NCI-H1417 (cell line): ENCODE measurements at places on chromosomes 7 and 10.

- DNase-seq: no peak
These were observed 230.5 kb upstream of the PPP2R2D start for GRCh38 chr10:131670341-131670740.

DNA sequence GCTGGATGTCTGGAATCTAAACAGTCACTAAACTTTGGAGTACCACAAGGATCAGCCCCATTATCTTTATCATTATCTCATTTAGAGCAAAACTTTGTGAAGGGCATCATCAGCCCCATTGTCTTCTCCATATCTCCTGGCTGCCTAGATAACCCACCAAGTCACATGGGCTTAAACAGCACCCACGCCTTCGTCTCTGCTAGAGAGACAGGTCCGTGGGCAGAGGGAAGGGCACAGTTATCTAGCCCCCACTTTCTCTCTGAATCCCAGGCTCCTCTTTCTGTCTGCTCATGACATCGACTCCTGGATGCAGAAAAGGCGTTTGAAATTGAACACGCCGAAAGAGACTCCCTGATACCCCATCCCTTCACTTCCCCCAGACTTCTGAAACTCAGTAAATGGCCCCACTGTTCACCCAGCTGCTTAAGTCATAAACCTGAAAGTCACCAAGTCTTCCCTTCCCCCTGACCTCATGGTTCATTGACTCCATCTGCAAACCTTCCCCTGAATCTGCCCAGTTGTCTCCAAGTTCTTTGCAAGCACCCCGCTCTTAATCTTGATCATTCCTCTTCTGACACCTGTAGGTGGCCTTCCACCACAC is 20.9 kb upstream of the PARD3 start:
- DNase-seq: no peak

GRCh38 chr7:17136126-17136525 is 162.3 kb upstream of the AHR start:
- DNase-seq: no peak

DNA sequence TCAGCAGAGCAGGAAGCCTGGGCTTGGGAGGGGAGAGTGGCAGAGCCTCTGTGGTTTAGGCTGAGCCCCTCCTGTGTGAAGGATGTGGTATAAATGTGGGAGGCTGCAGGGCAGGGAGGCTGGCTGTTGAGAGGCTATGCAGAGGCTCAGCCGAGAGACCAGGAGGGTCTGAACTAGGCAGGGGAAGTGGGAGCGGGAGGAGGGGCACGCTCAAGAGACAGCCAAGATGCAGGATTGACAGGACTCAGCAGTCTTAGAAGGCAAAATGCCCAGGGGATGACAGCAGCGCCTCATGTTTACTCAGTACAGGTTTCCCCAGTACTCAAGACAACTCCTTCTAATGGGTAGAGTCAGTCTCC is 24.3 kb downstream of the BTBD16 start:
- DNase-seq: no peak

- no peak for DNase-seq
These were observed 18.1 kb upstream of the ZNF273 start for GRCh38 chr7:64884913-64885370.

GRCh38 chr10:89297791-89298190 is 4.1 kb upstream of the IFIT2 start:
- no peak for DNase-seq

DNA sequence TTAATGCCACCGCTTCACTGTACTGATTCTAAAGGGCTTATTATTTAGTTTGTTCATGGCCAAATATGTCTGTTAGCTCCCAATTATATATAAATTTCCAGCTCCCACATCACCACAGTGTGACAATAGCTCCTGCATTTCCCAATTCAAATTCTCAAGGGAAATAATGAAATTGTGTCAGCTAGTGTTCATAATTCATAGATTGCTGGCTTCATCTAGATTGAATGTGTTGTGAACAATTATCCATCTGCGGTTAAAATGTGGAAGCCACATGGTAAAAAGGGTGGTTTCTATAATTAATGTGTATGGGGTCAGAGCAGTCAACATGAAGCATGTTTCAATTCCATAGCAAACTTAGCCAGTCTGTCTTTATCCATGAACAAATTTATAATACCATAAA is 154.3 kb downstream of the SEMA3E start:
- DNase-seq: no peak

DNA sequence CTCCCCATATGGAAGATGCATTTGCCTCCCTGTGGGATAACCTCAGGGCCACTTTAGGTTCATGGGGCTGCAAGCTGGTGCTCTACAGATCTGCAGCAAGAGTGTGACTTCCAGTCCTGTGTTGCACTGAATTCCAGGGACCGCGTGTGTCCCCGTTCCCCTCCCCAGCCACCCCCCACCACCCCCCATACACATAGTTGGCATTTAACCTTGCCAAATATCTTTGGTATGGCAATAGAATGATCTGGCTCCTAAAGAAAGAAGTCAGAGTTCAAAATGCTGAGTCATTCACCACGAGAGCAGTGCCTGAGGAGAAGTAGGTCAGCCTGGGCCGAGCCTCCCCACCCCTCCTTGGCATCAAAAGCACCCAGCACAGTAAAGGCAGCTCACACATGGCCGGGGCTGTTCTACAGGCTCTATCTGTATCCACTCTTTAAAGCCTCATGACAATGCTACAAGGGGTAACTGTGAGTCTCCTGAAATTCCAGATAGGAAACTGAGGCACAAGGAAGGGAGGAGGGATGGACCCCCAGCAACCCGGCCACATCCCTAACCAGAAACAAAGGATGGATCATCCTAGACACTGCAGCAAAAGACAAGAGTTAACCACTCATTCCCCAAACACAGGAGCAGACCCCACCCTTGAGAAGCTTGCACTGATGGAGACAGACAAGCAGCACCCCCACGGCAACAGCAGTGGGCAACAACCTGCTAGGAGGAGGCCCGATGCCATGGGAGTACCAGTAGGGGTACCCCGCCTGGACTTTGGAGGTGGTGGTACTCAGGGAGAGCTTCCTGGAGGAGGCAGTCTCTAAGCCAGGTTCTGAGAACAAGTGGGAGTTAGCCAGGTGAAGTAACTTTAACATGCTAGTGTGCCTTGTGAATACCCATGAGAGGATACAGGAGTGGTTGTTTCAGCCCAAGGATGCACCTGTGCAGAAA is 70.3 kb upstream of the NANOS1 start:
- no peak for DNase-seq

- no peak for DNase-seq
These were observed 105.9 kb upstream of the ZNF716 start for GRCh38 chr7:57343901-57344622.

- DNase-seq: no peak
These were observed 67.1 kb upstream of the MAGI2 start for GRCh38 chr7:79520543-79520942.

DNA sequence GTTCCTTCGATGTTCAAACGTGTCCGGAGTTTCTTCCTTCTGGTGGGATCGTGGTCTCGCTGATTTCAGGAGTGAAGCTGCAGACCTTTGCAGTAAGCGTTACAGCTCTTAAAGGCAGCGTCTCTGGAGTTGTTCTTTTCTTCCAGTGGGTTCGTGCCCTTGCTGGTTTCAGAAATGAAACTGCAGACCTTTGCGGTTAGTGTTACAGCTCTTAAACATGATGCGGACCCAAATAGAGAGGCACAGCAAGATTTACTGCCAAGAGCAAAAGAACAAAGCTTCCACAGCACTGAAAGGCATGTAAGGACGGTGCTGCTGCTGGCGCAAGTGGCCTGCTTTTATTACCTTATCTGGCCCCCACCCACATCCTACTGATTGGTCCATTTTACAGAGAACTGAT is 931.4 kb downstream of the IPMK start:
- DNase-seq: no peak

- no peak for DNase-seq
These were observed 6.3 kb downstream of the C10orf67 start for GRCh38 chr10:23338155-23338828.

- DNase-seq: no peak
These were observed 20.0 kb downstream of the VKORC1L1 start for GRCh38 chr7:65892835-65893234.

DNA sequence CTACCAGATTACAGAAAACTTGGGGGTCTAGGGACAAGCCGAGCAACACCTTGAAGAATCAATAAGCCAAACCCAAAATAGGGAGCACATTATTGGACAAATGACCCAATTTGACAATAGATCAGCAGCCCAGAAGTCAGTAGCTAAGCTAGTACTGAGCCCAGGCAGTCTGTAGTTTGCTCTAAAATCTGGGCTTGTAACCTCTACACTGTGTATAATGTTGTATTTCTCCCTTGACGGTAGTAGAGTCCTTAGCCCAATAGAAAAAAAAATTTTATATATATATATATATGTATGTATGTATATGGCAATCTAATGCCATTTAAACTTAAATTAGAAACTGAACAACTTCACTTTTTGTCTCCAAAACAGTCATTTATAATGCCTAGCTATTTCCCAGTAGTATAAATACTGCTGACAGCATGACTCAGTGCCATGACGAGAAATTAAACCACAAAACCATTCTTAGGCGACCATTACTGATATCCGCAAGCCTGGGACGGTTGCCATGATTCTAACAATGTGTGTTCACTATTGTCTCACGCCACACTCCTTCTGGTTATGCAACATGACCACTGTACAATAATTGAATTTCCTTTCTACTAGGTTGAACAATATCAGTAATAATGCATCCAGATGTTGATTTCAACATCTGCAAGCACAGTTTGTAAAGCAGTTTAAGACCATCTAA is 110.5 kb downstream of the IPMK start:
- no peak for DNase-seq

GRCh38 chr10:90062786-90063185 is 361.4 kb downstream of the KIF20B start:
- no peak for DNase-seq

- no peak for DNase-seq
These were observed 428.4 kb upstream of the TEX47 start for GRCh38 chr7:89223900-89224395.

DNA sequence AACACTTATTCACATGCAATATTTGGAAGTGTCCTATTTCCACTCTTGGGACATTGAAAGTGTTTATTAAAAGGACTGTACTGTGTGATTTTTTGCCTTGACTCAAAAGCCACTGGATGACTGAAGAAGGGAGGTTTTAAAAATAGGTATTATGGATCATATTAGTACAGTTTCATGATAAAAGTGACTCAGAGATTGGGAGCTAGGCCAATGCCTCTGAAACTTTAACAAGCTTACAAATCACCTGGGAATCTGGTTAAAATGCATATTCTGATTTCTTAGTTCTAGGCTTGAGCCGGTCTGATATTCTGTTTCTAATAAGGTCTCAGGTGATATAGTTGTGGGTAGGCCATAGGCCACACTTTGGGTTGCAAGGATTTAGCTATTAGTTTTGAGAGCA is 191.2 kb downstream of the PLXDC2 start:
- no peak for DNase-seq

DNA sequence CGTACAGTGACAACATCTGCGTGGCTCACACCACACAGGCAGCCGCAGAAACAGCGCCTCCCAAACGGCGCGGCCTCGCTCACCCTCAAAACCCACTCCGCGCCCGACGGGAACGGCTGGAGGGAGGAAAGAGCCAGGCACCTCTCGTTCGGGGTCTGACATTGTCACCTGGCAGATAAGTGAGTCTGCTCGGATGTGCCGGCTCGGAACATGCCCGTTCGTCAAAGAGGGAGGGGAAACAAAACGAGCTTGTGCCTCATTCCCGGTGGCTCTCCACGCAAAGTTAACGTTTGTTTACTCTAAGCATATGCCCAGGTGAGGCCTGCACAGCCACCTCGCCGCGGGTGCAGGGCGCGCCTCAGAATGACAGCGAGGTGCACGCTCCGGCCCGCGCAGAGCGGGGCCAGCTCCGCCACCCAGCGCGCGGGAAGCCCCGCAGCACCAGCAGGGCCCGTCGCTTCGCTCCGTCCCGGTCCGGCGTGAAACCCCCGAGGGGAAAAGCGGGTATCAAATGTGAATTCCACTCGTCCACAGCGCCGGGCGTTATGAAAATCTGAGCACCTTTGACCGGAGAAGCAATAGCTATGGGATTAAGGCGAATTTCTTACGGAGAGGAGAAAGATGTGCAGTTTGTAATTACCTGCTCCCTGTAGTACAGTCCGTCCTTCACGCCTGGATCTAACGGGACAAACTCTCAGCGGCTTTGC is 13.1 kb downstream of the CNPY1 start:
- peak; percentile 73 for DNase-seq

GRCh38 chr10:60417901-60418300 is 28.2 kb upstream of the ANK3 start:
- no peak for DNase-seq

GRCh38 chr7:114416129-114416990 is 1.7 kb downstream of the FOXP2 start:
- peak; percentile 24 for DNase-seq

- DNase-seq: no peak
These were observed 53.8 kb downstream of the PROSER2 start for GRCh38 chr10:11876805-11877590.

- DNase-seq: no peak
These were observed 26.8 kb downstream of the FAM241B start for GRCh38 chr10:69656742-69657269.

- DNase-seq: peak; percentile 32
These were observed 212.4 kb downstream of the CCSER2 start for GRCh38 chr10:84540617-84541288.

- no peak for DNase-seq
These were observed 154.5 kb upstream of the PPP2R2D start for GRCh38 chr10:131746241-131746711.

- no peak for DNase-seq
These were observed 297.0 kb upstream of the AUTS2 start for GRCh38 chr7:69301253-69301652.

DNA sequence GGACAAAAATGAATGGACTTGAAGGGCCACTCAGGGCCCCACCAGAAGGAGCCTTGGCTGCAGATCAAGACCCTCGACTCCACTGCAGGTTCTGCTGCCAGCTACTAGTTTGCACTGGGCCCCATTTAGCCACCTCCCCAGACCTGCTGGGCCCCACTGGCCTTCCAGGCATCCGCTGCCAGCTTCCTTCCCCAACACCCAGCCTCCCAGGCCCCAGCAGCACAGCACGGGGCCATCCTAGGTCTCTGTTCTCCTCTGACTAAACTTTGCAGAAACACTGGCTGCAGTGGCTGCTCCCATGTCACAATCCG is 277.4 kb upstream of the KLF14 start:
- DNase-seq: no peak

- no peak for DNase-seq
These were observed 19.9 kb downstream of the SLC13A4 start for GRCh38 chr7:135708041-135708440.
